ENCODE measurements at places on chromosomes 16 and 17. TPM values are rescaled to one million over a fixed set of nuclear protein-coding genes. Genes with fewer than 3 reads are reported as not detected.

DNA sequence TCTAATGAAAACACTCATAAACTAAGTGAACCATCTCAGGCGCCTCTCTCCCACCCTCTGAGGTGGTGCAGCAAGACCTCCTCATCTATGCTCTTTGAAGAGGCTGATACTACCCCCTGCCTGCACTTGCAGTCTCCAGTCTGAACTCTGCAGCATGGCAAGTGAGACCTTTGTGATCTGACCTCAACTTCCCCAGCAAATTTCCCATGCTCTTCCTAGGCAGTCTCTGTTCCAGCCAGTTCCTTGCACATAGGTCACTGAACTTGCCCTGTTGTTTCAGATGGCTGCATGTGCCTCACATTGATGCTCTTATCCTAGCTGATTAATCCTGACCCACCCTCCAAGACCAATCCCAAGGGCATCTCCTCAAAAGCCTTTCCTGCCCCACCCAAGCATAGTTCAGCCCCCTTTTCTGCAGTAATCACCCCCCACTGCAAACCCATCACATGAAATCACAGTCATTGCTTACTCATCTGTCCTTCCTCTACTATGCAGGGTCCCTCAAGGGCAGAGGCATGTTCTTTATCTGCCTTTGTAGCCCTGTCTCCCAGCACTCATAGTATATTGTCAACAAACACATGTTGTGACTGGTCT is 42.0 kb downstream of the TBX21 start:
- no peak for DNase-seq

The TP53TG3C gene
- not detected for total RNA-seq

The RHBDL1 gene
- total RNA-seq: 0.52 TPM

DNA sequence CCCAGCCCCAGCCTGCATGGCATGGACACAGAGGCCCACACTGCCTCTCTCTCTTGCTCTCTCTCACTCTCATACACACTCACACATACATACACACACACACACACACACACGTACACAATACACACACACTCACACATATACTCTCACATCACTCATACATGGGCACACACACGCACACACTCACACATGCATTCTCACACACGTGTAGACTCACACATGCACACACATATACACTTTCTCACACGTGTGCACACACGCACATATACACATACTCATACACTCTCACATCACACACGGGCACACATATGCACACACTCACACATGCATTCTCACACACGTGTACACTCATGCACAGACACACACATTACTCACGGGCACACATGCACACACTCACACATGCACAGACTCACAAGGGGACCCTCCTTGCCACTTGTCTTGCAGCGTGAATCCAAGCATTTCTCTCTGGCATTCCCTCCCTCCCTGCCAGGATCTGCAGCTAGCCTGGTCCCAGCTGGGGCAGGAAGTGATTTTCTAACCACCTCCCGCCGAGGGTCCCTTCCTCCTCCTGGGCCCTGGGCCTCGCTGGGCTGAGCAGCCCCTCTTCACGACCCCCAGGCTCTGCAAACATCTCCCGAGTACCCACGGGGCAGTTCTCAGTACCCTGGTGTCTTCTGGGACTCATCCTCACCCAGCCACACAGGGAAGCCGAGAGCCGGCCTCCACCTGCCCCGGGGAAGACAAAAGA is 37.5 kb downstream of the IL21R start:
- peak; percentile 4 for DNase-seq

GRCh38 chr17:81365148-81365600 is 30.1 kb upstream of the BAHCC1 start:
- DNase-seq: no peak

GRCh38 chr16:47694543-47694942 is 233.4 kb downstream of the PHKB start:
- no peak for DNase-seq

The VAT1L gene
- 0.08 TPM for total RNA-seq

DNA sequence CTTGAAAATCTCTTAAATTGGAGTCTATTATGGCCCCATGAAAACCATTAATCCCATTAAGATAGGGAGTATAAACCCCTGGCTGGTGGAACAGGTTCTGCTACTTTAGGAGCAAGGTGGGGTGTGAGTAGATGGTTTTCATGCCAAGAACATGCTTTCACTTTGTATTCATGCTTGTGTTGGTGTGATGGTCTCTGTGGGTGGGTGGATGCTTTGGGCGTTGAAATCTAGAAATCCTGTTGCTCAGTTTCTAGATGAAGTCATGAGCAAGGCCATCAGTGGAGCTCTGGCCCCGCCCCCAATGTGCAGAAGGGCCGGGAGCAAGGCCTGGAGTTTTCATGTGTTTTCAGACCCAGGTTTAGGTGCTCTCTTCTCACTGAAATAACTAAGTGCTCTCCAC is 20.1 kb downstream of the PLD6 start:
- DNase-seq: no peak

- no peak for DNase-seq
These were observed 334.8 kb downstream of the MAF start for GRCh38 chr16:79265701-79266100.

The SEPTIN1 gene
- total RNA-seq: 133 TPM

The SLC13A5 gene
- total RNA-seq: 0.13 TPM

- DNase-seq: no peak
These were observed 2.3 kb downstream of the PRMT7 start for GRCh38 chr16:68313116-68313515.

The MAPT gene
- 1.3 TPM for total RNA-seq

The ZSCAN10 gene
- 0.11 TPM for total RNA-seq

DNA sequence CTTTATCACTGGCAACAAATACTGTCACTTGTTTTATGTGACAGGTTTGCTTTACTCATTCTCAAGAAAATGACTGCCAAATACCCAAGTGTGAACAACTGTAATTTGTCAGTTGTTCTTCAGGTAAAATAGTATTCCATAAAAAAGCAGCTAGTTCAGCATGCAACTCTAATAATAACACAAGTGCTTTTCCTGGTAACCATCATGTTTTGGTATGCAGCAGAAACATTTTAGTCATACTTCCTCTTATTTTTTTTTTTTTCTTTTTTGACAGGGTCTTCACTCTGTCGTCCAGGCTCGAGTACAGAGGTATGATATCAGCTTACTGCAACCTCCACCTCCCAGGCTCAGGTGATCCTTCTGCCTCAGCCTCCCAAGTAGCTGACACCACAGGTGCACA is 4.6 kb downstream of the TERF2 start:
- DNase-seq: no peak

GRCh38 chr16:12868169-12868568 is 33.2 kb upstream of the SHISA9 start:
- DNase-seq: no peak

The C16orf54 gene
- total RNA-seq: 7.2 TPM

DNA sequence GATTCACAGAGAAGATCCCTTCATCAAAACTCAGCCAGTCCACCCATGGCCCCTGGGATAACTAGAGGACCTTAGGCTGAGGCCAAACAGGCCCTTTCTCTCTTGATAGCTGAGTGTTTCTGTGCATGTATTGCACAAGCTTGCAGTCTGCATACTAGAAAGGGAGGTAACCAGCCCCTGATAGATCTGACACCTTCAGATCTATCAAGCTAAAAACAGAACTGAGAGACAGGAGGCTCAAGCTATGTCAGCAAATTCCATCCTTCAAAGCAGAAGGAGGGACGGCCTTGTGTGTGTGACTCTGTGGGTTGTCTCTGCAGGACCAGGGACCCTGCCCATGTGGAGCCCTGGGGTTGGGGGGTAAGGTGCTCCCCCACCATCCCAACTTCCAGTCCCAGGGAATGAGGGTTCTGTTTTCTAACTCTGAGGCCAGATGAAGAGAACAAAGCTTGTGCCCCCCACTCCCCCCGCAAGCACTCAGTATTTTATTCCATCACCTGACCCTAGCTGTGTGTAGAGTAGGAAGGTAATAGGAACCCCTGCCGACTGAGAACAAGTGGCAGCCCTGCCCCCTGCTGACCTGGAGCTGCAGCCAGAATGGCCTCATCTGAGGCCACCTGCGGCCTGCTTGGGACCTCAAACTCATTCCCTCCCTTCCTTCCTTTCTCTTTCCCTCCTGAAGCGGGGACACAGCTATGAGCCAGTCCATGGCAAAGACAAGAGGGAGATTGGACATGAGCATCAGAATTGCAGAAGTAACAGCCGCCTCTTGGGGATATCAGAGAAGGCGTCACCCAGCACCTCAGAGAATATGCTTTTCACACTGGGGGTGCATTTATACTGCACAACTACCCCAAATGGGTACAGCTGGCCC is 63.8 kb downstream of the SMPD3 start:
- DNase-seq: no peak

- no peak for DNase-seq
These were observed 610 bp downstream of the PIK3R5 start for GRCh38 chr17:8964801-8965393.

The HCRT gene
- not detected for total RNA-seq

DNA sequence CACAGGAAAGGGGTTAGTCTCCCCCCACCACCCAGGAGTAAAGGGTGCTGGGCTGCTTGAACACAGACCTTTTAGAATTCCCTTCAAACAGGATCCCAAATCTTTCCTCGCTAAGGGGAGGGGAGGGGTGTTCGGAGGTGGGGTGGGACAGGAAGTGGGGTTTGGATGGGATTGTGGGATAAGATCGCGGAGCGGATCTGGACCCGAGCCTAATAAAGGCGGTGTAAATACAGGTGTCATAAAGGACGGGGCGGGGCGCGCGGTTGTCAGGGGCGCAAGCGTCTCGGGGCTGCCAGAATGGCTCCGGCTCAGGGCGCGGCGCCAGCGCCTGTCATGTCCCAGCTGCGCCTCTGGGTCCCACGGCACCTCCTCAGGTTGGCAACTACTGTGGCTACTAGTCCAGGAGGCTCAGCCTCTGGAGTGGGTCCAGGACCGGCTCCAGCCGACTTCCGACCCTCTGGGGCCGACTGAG is 59.8 kb upstream of the FBXO47 start:
- no peak for DNase-seq

DNA sequence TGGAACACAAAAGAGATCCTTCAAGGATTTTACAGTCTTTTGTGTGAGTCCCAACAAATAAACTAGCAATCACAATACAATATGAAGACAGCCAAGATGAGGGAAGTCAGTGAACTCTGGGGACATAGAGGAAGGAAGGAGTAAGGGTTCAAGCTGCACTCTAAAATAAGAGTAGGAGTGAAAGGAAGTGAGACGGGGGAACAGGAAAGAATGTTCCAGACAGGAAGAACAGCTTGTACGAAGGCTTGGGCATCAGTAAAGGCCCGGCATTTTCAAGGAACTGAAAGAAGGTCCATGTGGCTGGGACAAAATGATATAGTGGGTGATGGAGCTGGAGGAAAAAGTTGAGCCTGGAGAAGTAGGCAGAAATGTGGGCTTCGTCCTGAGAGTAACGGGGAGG is 4.5 kb downstream of the CCL17 start:
- DNase-seq: no peak

DNA sequence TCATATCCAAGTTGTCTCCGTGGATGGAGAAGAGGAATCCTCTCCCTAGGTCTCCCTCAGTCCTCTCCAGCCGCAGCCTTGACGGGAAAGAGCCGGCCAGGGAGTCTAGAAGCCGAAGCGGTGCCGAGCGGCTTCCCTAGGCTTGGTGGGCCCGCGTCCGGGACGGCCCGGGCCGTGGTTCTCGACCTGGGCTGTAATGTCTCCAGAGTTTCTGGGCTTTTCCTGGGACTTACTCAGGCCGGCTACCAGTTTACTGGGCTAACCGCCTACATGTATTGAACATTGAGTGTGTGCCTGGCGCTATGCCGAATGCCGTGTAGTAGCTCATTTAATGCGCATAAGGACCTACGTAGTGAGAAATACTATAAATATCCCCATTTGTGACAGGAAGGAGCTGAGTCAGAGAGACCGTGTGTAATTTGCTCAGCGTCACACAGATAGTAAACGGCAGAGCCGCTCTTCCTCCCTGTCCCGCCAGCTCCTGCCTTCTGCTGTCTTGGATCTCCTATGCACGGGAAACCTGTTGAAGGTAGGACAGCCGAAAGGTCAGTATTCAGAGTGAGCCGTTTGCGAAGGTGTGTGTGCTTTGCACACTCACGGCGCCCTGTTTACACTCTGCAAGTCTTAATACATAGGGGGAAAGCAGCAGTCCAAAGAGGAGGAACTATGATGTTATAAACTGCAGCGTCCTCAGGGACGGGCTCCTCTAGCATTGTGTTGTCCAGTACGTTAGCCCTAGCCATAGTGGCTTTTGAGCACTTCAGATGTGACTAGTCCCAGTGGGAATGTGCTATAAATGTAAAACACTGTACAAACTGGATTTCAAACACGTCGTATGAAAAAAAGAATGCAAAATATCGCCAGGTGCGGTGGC is 723 bp upstream of the SPAG5 start:
- DNase-seq: peak; percentile 62

The NACA2 gene
- total RNA-seq: not detected

DNA sequence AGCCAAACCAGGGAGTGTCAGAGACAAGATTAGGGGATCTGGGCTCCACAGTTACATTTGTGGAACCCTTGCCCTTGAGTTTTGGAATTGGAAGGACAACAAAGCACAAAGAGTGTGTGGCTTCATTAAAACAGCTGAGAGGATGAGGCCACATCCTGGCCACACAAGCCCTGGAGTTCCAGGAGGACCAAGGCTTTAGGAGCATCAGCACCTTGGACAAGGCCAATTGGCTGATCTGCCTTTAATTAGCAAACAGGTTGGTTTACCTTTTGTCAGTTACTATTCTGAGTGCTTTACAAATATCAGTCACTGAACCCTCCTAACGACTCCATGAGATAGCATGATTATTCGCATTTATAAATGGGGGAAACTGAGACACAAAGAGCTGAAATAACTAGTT is 54.7 kb downstream of the SLC6A2 start:
- no peak for DNase-seq

GRCh38 chr16:56645311-56645710 is 6.4 kb upstream of the MT1B start:
- no peak for DNase-seq

DNA sequence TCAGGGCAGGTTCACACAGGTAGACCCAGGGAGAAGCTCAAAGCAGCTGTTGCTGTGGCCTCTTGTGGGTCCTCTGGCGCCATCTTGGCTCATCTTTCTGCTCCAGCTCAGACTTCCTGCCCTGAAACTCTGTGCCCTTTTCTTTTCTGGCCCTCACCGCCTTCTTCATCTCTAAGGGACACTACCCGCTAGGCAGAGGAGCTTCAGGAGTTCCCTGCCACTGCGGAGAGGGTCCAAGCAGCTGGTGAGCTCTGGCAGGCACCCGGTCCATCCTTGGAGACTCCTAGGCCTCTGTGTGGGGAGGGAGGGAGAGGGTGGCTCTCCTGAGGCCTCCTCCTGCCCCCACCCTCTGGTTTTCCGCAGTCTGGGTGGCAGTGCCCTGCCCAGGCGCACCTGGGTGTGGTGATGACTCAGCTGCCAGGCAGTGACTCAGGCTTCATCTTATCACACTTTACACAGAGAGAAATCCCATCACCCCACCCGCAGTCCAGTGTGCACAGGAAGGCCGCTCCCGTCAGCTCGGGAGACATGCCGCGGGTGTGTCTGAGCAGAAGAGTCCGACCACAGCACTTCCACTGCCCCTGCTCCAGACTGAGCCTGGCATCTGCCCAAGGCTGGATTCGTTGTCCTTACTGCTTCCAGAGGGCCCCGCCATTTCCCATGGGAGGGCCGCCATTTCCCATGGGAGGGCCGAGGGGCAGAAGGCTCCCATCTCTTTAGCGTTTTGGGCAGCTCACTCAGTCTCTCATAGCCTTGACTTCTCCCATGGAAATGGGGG is 7.3 kb downstream of the NT5C start:
- peak; percentile 66 for DNase-seq
